Breast epithelium (tissue), 4 donors: ENCODE measurements at places on chromosomes 1 and 21. TPM values are rescaled to one million over a fixed set of nuclear protein-coding genes. Genes with fewer than 3 reads are reported as not detected.

- H3K4me3 ChIP-seq: no peak overlapping the region
- H3K27me3 ChIP-seq: no peaks in the 10 kb centered on the region
- no peaks in the 10 kb centered on the region for H3K36me3 ChIP-seq
- H3K4me1 ChIP-seq: no peaks in the 10 kb centered on the region
- DNase-seq: no peak
Observed at GRCh38 chr1:198534548-198535418, 5.7 kb downstream of the ATP6V1G3 start.

- no peaks in the 10 kb centered on the region for H3K36me3 ChIP-seq
- no peak overlapping the region for H3K27ac ChIP-seq
- no peaks in the 10 kb centered on the region for H3K4me1 ChIP-seq
- H3K4me3 ChIP-seq: no peak overlapping the region
Observed at GRCh38 chr1:44584167-44584566, 90.1 kb downstream of the TMEM53 start.

- peak overlapping the region; percentile 94 for H3K27ac ChIP-seq
- H3K36me3 ChIP-seq: no peaks in the 10 kb centered on the region
- peaks cover 11% of the 10 kb centered on the region for H3K4me1 ChIP-seq
- no peaks in the 10 kb centered on the region for H3K27me3 ChIP-seq
- no peak overlapping the region for H3K4me3 ChIP-seq
Observed at GRCh38 chr1:46807046-46807972, 8.5 kb downstream of the CYP4B1 start.

DNA sequence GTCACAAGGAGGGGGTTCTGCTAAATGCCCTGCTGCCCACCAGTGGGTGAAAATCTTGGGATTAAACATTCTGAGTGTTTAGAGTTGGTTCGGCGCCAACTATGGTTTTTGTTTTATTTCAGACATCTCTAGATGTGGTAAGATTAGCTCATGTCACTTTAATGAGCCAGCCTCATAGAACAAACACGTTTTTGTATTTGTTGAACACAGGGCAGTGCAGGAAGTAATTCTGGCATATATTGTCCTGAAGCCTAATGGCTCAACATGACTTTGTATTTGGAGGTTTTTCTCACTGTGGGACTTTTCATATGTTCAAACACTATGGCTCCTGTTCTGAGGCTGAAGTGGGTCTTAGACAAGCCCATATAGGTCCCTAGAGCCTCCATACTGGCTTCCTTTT lies 107.8 kb downstream of the NGF start:
- no peak overlapping the region for H3K4me3 ChIP-seq
- H3K4me1 ChIP-seq: peaks cover 7% of the 10 kb centered on the region
- peaks cover 14% of the 10 kb centered on the region for H3K27me3 ChIP-seq
- no peak overlapping the region for H3K27ac ChIP-seq

GRCh38 chr1:164433141-164433817 lies 125.7 kb upstream of the PBX1 start:
- H3K4me3 ChIP-seq: no peak overlapping the region
- H3K4me1 ChIP-seq: no peaks in the 10 kb centered on the region
- H3K27ac ChIP-seq: no peak overlapping the region
- no peaks in the 10 kb centered on the region for H3K27me3 ChIP-seq
- no peaks in the 10 kb centered on the region for H3K36me3 ChIP-seq
- no peak for DNase-seq

DNA sequence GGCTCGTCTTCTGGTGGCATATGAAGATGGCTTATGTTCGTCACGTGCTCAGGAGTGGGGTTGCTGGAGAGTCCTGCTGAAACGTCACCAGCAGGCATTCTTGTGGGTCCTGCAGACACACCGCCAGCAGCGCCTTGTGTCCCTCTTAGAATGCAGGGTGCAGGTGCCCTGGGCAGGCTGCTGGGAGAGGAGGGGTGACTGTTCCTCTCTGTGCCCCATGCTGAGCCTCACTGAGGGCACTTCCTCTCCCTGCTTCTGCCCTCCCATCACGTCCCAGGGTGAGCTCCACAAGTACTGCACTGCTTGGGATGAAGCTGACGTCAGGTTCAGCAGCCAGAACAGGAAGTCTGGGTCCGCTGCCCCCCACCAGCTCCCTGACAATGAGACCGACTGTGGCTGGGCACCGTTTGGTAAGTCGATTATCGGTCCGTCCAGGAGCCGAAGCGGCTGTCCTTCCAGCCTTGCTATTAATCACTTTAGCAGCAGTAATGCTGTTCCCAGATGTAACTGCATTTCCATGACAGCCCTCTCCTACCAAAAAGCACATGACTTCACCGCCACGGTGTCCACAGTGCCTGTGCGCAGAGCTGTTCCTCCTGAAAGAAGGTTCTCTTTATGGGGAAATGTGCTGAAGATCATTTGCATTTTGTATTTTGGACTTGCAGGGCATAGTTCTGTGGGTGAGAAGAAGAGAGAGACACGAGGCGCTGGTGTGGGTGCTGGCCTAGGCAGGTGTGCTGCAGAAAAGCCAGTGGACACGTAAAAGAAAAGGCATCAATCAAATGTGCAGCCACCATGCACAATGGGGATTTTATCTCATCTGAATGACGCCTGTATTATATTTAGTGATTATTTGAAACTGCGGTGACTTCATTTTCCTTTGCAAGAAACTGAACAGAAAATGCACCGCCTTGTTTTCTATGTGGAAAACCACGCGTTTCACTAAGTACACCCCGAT lies 21.0 kb downstream of the SLC37A1 start:
- H3K27me3 ChIP-seq: no peaks in the 10 kb centered on the region
- no peak overlapping the region for H3K27ac ChIP-seq
- H3K4me3 ChIP-seq: no peak overlapping the region
- H3K36me3 ChIP-seq: no peaks in the 10 kb centered on the region
- DNase-seq: no peak
- no peaks in the 10 kb centered on the region for H3K4me1 ChIP-seq

DNA sequence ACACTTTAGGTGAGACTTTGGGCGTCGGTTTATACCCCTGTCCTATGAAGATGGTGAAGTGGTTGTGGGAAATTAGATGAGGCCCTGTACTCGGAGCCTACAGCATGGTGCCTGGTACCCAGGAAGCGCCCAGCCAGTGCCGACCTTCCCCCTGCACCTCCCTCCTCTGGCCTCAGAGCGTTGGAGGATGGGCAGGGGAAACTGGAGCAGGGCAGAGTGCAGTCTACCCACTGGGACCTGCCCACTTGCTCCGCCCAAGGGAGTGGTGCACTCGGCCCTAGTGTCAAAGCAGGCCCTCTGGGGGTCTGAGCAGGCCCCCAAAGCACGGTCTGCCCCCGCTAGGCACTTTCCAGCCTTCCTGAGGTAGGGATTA lies 13.0 kb upstream of the TTC22 start:
- H3K36me3 ChIP-seq: no peaks in the 10 kb centered on the region
- H3K4me1 ChIP-seq: no peaks in the 10 kb centered on the region
- no peak overlapping the region for H3K4me3 ChIP-seq
- H3K27ac ChIP-seq: no peak overlapping the region

DNA sequence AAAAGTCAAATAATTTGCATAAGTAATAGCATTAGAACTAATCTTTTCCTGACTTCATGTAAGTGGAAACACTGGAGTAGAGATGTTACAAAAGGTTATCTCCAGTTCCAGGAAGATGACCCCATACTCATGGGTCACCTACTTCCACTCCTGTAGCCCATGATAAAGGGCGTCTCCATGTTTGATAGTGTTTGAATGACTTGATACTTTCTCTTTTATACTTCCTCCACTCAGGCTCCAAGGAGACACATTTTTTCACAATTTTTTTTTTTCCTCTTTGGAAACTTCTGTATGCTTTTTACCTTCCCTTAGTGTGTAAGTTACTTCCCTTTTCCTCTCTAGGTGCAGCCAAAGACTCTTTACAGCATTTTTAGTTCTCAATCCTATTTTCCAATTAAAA lies 382.1 kb upstream of the B3GALT2 start:
- H3K4me3 ChIP-seq: no peak overlapping the region
- no peak overlapping the region for H3K27ac ChIP-seq
- no peak for DNase-seq

DNA sequence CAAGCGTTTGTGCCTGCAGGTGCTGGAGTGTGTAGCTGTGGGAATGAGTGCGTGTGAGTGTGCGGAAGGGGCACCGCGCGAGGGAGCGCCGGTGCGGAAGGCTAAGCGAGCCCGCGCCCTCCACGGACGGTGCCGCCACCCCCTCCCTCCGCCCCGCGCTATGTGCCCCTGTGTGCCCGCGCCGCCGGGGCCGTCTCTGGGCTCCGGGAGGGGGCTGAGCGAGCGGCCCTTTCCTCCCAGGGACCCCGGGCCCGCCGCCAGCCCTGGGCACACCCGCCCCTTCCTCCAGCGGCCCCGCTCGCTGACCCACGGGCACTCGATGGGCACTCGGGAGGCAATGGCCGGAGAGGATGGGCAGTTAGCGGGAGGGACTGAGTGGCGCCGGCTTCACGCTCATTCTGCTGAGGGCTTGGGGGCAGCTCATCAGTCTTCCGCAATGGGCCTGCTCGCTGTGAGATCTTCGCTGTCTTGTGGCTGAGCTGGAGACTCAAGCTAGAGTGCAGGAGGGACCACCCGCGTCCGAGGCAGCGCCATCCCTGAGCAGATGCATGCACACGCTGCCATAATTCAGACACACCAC lies 8.6 kb upstream of the ADGRB2 start:
- peaks cover 15% of the 10 kb centered on the region for H3K4me1 ChIP-seq
- peak overlapping the region; percentile 56 for H3K4me3 ChIP-seq
- H3K36me3 ChIP-seq: no peaks in the 10 kb centered on the region
- H3K27me3 ChIP-seq: peaks cover 25% of the 10 kb centered on the region

Gene S100A8
- 26.5 TPM for total RNA-seq

Gene CGN
- 28.1 TPM for total RNA-seq

Gene CLDN17
- total RNA-seq: not detected
